ENCODE measurements at places on chromosomes 7 and 10. TPM values are rescaled to one million over a fixed set of nuclear protein-coding genes. Genes with fewer than 3 reads are reported as not detected.

Gene AMZ1
- 2.0 TPM for total RNA-seq

Gene LIPN
- total RNA-seq: not detected

- no peak for DNase-seq
Measured at GRCh38 chr10:69842020-69842419, 40.3 kb downstream of the COL13A1 start.

Gene GDF2
- not detected for total RNA-seq

Gene LRRC17
- 0.72 TPM for total RNA-seq

DNA sequence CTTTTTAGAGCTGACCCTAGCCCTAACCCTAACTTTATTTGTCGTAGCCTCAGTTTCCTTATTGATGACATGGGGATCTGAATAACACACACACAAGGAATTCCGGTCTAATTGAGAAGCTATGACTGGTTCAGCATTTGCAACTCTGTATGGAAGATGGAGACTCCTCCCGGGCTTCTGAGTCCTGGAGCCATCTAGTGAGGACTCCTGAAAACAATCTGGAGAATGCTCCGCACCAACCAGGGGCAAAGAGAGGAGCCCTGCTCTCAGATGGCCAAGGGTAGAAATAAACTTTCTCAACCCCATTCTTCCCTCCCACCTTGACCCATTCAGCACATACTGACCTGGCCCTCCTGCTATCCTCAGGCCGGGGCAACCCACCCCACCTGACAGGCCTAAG, 26.4 kb downstream of the MBL2 start:
- no peak for DNase-seq

DNA sequence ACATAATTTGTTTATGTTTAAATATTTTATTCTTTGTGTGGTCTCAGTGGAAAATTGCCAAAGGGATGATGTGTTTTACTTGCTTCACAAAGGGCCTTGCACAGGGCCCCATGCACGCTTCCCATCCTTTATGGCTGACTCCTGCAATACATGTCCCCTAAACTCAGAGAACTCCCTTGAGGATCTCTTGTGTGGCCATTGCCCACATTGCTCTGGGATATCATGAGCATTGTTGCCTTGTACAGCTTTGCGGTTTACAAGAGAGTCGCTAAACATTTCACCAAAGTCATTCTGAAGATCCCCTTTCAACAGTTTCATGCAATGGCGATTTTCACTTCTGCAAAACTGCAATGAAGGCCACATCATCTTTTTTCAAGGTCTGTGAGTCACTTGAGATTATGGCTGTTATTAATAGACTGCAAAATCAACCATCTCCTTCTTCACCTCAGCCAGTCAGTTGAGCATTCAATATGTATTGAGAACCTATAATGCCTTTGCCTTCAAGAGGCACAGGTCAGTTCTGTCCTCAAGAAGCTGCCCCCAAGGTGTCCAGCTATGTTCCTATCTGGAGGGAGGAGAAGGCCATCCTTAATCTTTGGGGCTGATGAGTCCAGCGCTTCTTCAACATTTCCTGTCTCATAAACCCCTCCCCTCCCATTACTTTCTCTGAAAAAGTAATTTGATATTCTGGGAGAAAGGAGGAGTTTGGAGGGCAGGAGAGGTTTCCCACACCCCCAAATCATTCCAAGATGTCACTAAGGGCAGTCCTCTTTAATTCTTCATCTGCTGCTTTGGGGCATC, 108.1 kb downstream of the CCDC71L start:
- DNase-seq: no peak

Gene ATOH7
- total RNA-seq: not detected

- DNase-seq: no peak
Measured at GRCh38 chr7:25495342-25496250, 267.3 kb upstream of the NPVF start.

Gene SLC39A12
- not detected for total RNA-seq

DNA sequence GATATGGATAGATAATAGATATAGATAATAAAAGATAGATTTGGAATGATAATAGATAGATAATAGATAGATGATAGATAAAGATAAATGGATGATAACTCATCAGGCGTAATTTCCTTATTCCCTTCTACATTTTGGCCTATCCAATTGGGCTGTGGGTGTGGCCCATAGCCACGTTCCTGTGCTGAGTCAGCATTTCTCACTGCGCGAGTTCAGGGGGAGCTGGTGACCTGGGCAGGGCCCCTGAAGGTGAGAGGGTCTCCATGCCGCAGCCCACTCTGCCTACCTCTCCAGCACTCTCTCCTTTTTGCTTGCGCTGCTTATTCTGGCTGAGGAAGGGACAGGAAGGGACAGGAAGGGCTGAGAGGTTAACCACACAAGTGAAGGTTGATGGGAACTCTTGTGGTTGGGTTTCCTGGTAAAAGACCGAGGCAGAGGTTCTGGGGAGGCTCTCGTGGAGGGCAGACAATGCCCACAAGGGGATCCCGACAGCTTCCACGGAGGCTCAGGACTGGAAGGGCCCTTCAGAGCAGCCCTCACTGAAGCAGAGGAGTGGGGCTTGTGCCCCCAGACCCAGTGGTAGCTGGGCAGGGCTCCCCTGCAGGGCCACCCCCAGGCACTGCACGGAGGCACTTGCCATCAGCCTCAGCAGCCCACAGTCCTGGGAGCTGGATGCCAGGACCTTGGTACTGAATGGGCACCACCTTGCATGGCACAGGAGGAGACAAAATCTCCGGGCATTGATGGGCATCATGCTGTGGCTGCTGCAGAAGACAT, 247.3 kb upstream of the PITRM1 start:
- peak; percentile 10 for DNase-seq

Gene FAM13C
- not detected for total RNA-seq

DNA sequence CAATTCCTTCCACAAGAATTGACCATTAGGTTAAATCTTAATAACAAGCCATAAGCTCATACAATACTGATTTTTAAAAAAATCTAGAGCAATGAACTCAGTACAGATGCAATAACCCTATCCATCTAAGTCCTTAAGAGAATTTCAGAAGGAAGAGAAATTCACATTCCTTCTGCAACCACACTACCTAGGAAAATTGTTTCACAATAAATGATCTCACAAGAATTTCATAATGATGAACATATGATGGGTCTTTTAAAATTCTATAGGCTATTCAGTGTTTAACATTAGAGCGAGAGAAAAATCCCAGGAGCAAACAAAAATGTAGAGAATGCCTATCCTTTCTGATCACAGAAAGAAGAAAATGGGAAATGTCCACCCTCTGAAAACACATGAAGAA, 70.0 kb upstream of the MAGI2 start:
- no peak for DNase-seq

GRCh38 chr10:100346351-100346764, 675 bp upstream of the SCD start:
- peak; percentile 15 for DNase-seq

Gene CPED1
- total RNA-seq: 0.32 TPM

GRCh38 chr10:114174695-114175188, 739 bp upstream of the CCDC186 start:
- DNase-seq: no peak

DNA sequence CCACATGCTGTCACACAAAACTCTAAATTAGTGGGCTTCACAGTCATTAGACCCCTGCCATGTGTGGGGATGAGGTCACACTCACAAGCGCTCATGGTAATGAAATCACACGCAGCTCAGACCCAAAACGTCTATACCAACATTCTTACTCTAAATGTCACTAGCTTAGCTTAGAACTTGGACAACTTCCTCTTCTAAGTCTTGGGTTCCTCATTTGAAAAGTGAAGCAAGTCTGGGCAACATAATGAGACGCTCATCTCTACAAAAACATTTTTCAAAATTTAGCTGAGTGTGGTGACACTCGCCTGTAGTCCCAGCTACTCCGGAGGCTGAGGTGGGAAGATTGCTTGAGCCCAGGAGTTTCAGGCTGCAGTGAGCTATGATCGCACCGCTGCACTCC, 92.7 kb upstream of the MACROH2A2 start:
- DNase-seq: no peak

GRCh38 chr10:58178811-58179210, 88.9 kb downstream of the IPMK start:
- no peak for DNase-seq

Gene IPMK
- total RNA-seq: 6.1 TPM

DNA sequence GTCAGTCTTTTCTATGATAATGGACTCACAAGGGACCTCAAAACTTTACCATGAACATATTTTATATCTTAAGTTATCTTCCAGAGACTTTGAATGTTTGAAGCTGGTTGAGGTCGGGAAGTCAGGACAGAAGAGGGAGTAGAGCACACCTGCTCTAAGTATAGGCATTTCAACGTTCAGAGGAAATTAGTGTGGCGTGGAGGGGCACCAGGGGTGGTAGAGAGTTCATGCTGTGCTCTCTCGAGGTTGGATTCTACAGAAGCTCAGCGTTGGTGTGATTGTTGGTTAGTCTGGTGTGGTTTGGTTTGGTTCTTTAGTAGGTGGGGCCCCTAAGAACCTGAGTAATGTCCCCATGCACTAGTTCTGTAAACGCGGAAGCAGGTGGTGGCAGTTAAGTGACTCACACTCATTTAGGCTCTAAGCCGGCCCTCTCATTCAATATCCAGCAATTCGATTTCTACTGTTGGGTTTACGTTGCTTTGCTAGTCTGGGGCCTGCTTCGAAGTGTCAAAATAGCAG, 19.8 kb downstream of the CNTNAP2 start:
- no peak for DNase-seq

GRCh38 chr7:154943906-154944305, 59.0 kb downstream of the PAXIP1 start:
- DNase-seq: no peak

- DNase-seq: no peak
Measured at GRCh38 chr10:86497621-86498020, 24.0 kb downstream of the WAPL start.

Gene RSPH10B
- not detected for total RNA-seq

Gene CRTAC1
- total RNA-seq: not detected

GRCh38 chr10:122126763-122127659, 138.0 kb downstream of the TACC2 start:
- DNase-seq: no peak

- DNase-seq: no peak
Measured at GRCh38 chr7:5197811-5198210, 7.8 kb downstream of the WIPI2 start.

Gene FFAR4
- not detected for total RNA-seq

Gene RAPGEF5
- not detected for total RNA-seq

GRCh38 chr7:123770378-123770777, 21.6 kb upstream of the WASL start:
- DNase-seq: no peak

Gene CPEB3
- 3.4 TPM for total RNA-seq

DNA sequence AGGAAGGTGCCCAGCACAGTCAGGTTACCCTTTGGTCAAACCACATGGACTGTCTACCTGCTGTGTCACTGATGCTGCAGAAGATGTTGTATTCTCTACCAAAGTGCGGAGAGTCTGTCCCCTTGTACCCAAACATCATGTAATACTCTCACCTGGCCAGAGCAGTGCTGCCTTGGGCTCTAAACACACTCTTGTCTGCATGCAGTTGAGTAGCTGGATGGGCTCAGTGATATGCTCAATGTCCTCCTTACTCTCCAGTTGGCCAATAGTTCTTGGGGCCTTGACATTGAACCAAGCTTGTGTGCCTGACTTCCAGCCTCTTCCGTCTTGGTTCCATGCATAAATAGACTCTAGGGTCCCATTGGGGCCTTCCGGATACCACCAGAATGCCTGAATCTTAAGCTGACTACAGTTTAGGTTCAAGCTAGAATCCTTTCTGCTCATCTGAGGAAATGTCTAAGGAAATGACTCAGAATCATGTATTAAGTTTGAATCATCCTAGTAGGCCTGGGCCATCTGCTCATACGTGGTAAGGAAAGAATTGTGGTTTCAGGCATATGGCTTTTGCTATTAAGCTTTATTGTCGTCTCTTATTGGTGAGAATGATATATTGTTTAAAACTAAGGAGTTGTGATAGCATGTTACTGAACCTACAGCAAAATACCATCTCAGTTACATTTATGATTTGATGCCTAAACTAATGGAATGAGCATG, 118.0 kb downstream of the OTUD1 start:
- DNase-seq: no peak

Gene NANOS1
- 0.49 TPM for total RNA-seq

- no peak for DNase-seq
Measured at GRCh38 chr10:105113666-105114065, 472.6 kb downstream of the SORCS3 start.

DNA sequence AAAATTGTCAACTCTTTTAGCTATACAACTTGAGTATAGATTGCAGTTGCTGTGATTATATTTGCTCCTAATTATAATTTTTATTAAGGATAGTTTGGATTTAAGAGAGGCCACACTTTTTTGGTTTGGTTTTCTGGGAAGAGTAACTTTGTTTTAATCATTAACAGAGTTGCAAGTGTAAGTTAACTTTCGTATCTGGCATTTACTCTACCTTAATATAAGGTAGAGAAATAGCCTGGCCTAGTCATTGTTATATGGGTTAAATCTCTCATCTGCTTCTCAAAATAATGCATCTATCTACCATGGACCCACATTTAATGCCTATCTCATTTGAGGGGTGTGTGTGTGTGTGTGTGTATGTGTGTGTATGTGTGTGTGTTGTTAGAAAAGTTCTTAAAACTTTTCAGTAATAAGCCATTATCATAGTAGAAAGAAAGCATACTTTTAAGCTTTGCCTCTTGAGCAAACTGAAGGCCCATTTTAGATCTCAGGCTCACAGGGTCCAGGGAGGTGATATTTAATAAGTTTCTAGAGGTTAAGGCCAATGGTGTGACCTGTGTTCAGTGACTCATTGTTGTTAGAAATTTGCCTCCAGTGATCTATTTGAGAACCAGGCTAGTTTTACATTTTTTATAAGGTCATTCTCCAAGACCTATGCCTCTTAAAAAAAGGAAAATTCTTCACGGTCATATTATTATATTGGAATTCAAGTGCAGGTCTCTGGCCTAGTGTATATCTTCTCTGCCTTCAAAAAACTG, 10.9 kb upstream of the TEX47 start:
- DNase-seq: no peak

- no peak for DNase-seq
Measured at GRCh38 chr7:41890631-41891274, 187.9 kb upstream of the INHBA start.

DNA sequence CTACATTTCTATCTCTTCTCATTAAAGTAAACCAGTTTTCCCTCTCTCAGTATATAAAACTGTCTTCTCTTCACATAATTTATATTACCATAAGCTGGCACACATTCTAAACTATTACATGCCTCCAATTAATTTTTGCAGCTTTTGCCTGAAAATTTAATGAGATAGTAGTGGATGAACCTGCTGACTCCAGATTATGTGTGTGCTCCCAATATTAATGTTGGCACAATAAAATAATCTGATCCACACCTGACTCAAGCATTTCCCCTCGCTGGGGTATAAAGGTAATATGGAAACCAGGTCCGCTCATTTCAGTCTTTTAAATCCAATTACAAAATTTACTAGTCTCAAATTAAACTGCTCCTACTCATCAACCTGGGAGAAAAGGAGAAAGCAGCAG, 63.4 kb downstream of the CTBP2 start:
- DNase-seq: no peak

DNA sequence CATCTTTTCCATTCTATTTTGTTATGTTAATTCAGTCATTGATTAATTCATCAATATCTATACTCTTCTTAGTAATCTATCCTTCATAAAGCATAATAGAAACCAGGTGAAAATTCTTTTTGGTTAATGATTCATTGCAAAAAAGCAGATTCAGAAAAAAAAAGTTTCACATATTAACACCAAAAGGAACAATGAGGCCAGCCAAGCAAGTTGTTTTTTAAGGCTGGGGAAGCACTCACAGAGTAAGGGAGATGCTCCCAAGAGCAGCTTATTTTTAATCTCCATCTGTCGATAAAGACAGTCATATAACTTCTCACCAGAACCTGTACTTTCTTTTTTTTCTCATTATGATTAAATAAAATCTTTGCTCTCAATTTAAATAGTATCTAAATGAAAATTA, 95.8 kb downstream of the CACNA2D1 start:
- DNase-seq: no peak

Gene ECD
- total RNA-seq: 31.1 TPM

Gene CHRM2
- total RNA-seq: not detected

Data from CD4-positive, alpha-beta memory T cell (primary cell).